ENCODE measurements at places on chromosomes 5 and 9. TPM values are rescaled to one million over a fixed set of nuclear protein-coding genes. Genes with fewer than 3 reads are reported as not detected.

BTNL3 gene
- total RNA-seq = not detected

DNA sequence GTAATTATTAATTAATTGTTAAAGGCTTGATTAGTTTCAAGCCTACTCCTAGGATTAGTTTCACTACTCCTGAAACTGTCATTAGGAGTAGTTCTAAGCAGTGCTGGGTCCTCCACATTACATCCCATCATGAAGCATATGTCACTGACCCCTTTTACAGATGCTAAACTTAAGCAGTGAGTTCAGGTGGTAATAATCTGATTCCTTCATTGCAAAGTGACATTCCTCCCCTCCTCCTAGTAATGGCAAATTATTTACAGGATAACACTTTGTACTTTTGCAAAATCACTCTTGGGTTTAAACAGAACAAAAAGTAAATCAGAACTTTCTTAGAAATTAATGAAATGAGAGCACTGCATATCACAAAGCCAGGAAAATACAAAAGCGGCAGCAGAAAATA lies 52.4 kb downstream of the BAAT start:
- no peak for DNase-seq

GRCh38 chr9:20187318-20187717 lies 398.5 kb upstream of the SLC24A2 start:
- DNase-seq = no peak

ZNF618 gene
- 14.8 TPM for total RNA-seq

DNA sequence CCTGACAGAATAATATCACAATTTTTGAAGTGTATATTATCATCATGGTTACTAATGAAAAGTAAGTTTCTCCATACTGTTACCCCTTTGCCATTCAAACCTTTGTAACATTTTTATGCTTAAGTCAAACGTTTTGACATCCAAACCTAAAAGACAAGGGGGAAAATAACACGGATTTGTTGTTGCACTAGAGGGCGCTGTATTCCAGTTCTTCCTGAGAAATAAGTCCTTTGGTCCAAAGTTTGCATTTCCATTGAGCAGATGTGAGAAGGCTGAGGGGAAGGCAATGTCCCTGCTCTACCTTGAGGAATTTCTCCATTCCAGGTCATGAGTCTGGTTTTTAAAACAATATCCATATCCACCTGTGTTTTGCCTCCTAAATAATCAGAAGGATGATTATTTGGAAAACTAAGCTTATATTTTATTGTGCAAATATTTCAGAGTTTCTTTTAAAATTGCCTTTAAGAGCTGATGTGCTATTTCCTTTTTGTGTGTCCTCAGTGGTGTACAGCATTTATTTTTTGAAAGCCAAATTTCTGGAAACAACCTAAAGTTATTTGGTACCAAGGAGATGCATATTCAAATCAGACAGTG lies 9.7 kb downstream of the LECT2 start:
- DNase-seq = no peak

DUSP1 gene
- total RNA-seq = 451 TPM

SAXO1 gene
- not detected for total RNA-seq

- no peak for DNase-seq
These were observed 63.3 kb downstream of the DEPDC1B start for GRCh38 chr5:60636644-60637043.

- peak; percentile 82 for DNase-seq
These were observed 779 bp downstream of the PKN3 start for GRCh38 chr9:128702949-128703615.

- no peak for DNase-seq
These were observed 40.4 kb upstream of the FLT4 start for GRCh38 chr5:180689775-180690174.

- DNase-seq = no peak
These were observed 6.5 kb downstream of the SPAAR start for GRCh38 chr9:35915681-35916294.

Data from spleen (tissue), 13 donors.